ENCODE measurements at places on chromosomes 3 and 15.
A peak's percentile ranks its signal among the peaks of the same experiment; 100 is the strongest.

GRCh38 chr15:94233441-94233840, 2.1 kb downstream of the MCTP2 start:
- H3K36me3 ChIP-seq: no peaks in the 10 kb centered on the region
- DNase-seq: no peak
- no peaks in the 10 kb centered on the region for H3K4me1 ChIP-seq
- no peak overlapping the region for H3K27ac ChIP-seq
- no peaks in the 10 kb centered on the region for H3K27me3 ChIP-seq

GRCh38 chr15:96736384-96736783, 405.9 kb downstream of the NR2F2 start:
- no peak overlapping the region for H3K4me3 ChIP-seq
- no peak overlapping the region for H3K27ac ChIP-seq
- H3K4me1 ChIP-seq: no peaks in the 10 kb centered on the region
- H3K27me3 ChIP-seq: no peaks in the 10 kb centered on the region
- DNase-seq: no peak
- no peaks in the 10 kb centered on the region for H3K36me3 ChIP-seq

DNA sequence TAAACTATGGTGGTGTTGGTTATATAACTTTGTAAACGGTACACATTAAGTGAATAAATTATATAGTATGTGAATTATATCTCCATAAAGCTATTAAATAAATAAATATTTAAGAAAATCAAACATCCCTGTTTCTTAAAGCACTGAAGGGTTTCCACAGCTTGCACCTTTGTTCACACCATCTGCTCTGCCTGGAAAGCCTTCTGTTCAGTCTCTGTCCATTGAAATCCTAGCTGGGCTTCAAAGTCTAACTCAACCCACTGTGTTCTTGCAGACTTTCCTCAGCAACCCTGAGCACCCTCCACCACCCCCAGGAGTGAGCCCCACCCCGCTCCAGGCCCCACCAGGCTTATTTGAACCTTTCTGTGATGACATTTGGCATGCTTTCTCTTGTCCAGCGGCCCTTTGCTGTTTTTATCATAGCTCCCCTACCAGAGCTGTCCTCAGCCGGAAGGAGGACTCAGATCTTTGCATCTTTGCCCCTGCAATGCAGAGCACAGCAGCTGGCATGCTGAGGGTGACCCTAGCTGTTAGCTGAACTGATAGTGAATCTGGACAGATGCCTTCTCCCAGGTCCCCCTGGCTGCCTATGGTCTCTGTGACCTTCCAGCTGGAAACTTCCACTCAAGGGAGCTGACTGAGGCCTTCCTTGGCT, 105.2 kb downstream of the DAPK2 start:
- H3K27me3 ChIP-seq: no peaks in the 10 kb centered on the region
- no peak overlapping the region for H3K4me3 ChIP-seq
- H3K36me3 ChIP-seq: no peaks in the 10 kb centered on the region
- no peaks in the 10 kb centered on the region for H3K4me1 ChIP-seq
- no peak overlapping the region for H3K27ac ChIP-seq
- DNase-seq: no peak

GRCh38 chr3:76063019-76063418, 277.7 kb upstream of the ZNF717 start:
- no peaks in the 10 kb centered on the region for H3K27me3 ChIP-seq
- DNase-seq: no peak
- H3K4me1 ChIP-seq: no peaks in the 10 kb centered on the region
- no peaks in the 10 kb centered on the region for H3K36me3 ChIP-seq

DNA sequence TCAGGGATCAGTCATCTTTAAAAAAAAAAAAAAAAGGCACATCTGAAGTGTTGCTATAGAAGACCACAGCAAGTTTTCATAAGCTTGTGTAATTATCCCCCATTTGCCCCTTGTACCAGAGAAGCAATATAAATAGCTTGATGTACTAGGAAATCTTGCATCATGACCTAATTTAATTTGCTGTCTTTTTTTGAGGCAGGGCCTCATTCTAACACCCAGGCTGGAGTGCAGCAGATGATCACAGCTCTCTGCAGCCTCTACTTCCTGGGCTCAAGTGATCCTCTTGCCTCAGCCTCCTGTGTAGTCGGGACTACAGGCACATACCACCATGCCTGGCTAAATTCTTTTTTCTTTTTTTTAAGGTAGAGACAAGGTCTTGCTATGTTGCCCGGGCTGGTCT, 88.7 kb downstream of the ARIH1 start:
- no peak overlapping the region for H3K27ac ChIP-seq
- no peak overlapping the region for H3K4me3 ChIP-seq
- no peaks in the 10 kb centered on the region for H3K36me3 ChIP-seq

- H3K4me1 ChIP-seq: no peaks in the 10 kb centered on the region
- H3K36me3 ChIP-seq: no peaks in the 10 kb centered on the region
- H3K27ac ChIP-seq: no peak overlapping the region
Measured at GRCh38 chr3:111325160-111325718, 216.8 kb upstream of the CD96 start.

DNA sequence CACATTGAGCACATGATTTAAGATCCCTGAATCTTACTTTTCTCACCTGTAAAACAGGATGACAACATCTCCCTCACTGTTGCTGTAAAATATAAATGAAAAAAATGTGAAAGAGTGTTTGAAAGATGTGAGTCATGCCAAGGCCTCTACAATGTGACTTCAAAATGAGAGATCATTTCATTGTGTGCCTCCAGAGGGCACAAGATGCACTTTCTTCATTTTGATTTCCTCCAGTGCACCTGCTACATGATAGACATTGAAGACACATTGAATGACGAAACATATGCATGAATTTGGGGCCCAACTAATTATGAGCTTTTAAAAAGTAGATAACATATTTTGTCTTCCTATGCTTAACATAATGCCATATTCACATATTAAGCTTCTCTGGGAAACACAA, 170.3 kb downstream of the MOBP start:
- no peaks in the 10 kb centered on the region for H3K4me1 ChIP-seq
- H3K27me3 ChIP-seq: no peaks in the 10 kb centered on the region
- no peak for DNase-seq
- H3K36me3 ChIP-seq: no peaks in the 10 kb centered on the region

- no peak for DNase-seq
- H3K27ac ChIP-seq: peak overlapping the region; percentile 87
- H3K4me1 ChIP-seq: no peaks in the 10 kb centered on the region
- no peaks in the 10 kb centered on the region for H3K36me3 ChIP-seq
Measured at GRCh38 chr15:45023659-45024225, 747 bp downstream of the SORD start.

DNA sequence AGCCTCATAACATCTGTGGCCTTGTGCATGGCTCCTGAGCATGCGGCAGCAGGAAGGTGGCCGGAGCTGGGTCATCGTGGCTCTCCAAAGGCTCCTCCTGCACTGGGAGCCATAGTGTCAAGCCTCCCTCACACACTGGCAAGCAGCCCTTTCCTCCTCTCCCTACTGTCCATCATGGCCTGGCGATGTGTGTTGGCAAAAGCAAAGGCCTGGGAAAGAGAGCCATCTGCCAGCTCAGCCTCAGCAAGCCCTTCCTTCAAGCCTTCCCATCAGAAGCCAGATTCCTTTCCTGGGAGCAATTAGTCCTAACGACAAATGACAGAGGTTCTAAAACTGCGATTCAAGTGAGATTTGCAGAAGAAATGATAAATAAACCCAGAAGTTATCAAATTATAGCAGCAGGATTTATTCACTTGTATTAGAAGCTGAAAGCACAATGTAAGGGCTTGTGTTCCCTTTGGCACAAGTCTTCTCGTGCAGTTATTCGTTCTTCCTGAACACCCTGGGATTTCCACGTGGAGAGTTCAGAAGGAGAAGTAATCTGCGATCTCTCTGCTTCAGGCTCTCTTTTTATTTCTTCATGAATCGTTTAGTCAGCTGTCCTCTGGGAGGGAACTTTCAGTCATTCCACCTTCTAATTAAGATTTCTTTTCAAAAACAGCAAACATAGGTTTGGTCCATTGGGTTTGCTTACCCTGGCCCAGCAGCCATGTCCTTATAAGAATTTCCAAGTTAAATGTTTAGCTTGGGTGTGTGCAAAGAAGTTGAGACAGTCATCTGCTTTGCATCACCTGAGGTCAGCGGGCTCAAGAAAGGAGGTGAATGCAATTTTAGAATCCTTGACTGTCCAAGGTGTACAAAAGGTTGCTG, 110.3 kb upstream of the TMC3 start:
- H3K27me3 ChIP-seq: no peaks in the 10 kb centered on the region
- H3K4me1 ChIP-seq: no peaks in the 10 kb centered on the region
- no peak overlapping the region for H3K27ac ChIP-seq
- DNase-seq: no peak
- no peak overlapping the region for H3K4me3 ChIP-seq

DNA sequence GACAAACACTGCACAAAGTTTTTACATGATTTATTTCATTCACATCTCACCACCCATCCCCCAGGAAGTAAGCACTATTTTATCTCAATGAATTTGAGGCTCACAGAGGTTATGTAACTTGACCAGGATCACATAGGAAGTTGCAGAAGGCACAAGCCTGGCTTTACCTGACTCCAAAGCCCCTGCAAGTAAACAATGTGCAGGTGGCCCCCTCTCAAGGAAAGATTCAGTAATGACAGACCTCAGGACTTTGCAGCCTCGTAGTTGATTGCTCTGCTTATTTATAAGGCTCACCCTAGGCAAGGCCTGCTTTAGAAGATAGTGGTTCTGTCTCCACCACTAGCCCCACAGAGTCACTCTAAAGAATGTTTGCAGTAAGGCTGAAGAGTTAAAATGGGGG, 79.8 kb upstream of the MDFIC2 start:
- H3K4me1 ChIP-seq: no peaks in the 10 kb centered on the region
- no peaks in the 10 kb centered on the region for H3K36me3 ChIP-seq
- no peaks in the 10 kb centered on the region for H3K27me3 ChIP-seq
- no peak overlapping the region for H3K27ac ChIP-seq
- no peak overlapping the region for H3K4me3 ChIP-seq
- DNase-seq: no peak

DNA sequence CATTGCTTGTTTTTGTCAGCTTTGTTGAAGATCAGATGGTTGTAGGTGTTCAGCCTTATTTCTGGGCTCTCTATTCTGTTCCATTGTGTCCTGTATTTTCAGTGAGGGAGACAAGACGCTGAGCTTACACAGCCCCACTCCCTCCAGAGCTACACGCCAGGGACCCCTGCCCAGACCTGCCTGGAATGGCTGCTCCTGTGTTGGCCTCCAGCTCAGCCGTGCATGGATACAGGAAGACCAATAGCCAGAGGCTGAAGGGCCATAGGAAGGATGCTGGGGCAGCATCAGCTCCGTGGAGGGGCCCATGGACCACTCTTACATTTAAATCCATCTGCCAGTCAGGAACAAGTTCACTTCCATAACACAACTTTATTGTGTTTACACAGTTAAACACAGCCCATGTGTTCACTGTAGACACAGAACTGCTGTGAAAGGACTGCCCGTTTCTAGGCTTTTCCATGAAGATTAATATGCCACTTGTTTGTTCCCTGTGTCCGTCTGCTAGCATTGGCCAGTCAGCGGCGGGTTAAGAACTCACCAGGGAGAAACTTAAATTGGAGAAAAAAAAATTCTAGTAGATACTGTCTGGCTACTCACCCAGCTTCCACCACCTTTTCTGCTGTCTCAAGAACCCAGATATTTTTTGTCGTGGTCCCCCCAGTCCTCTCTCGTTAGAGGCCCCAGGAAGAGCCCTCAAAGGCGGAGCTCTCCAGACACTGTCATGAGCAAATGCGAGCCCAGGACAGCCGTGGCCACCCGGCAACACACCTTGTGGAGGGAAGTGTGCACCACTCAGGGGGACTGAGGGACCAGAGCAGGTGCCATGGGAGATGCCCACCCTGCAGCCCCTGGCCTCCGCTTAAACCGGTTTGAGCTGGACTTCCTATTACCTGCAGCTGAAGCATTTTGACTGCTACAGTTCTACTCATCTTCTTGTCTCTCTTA, 142.3 kb upstream of the MEF2A start:
- H3K36me3 ChIP-seq: no peaks in the 10 kb centered on the region
- no peaks in the 10 kb centered on the region for H3K4me1 ChIP-seq
- no peak for DNase-seq
- H3K27ac ChIP-seq: no peak overlapping the region
- H3K27me3 ChIP-seq: no peaks in the 10 kb centered on the region

DNA sequence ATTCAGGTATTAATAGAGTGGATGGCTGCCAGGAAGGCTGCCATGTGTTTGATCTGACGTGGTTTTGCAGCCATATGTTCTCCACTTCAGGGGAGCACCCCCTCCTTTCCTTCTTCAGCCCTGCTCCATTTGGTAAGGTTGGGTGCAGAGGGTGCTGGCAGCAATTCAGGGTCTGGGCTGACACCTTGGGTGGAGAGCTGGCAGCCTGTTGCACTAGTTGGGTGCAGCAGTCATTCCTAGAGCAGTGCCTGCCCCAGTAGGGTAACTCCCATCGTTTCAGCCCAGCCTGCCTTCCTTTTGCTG, 1.5 kb downstream of the TYRO3 start:
- no peak overlapping the region for H3K27ac ChIP-seq
- H3K36me3 ChIP-seq: no peaks in the 10 kb centered on the region
- H3K4me3 ChIP-seq: no peak overlapping the region
- no peaks in the 10 kb centered on the region for H3K27me3 ChIP-seq
- H3K4me1 ChIP-seq: no peaks in the 10 kb centered on the region

DNA sequence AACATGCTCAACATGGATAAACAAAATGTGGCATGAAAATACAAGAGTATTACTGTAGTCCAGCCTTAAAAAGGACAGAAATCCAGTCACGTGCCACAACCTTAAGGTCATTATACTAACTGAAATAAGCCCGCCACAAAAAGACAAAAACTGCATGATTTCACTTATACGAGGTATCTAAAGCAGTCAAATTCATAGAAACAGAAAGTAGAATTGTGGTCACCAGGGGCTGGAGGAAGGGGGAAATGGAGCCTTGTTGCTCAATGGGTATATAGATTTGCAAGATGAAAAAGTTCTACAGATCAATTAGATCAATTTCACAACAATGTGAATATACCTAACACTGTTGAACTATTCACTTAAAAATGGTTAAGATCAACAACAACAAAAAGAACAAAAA, 7.4 kb downstream of the GLB1 start:
- no peaks in the 10 kb centered on the region for H3K36me3 ChIP-seq
- no peak for DNase-seq
- H3K27me3 ChIP-seq: no peaks in the 10 kb centered on the region
- H3K27ac ChIP-seq: no peak overlapping the region

DNA sequence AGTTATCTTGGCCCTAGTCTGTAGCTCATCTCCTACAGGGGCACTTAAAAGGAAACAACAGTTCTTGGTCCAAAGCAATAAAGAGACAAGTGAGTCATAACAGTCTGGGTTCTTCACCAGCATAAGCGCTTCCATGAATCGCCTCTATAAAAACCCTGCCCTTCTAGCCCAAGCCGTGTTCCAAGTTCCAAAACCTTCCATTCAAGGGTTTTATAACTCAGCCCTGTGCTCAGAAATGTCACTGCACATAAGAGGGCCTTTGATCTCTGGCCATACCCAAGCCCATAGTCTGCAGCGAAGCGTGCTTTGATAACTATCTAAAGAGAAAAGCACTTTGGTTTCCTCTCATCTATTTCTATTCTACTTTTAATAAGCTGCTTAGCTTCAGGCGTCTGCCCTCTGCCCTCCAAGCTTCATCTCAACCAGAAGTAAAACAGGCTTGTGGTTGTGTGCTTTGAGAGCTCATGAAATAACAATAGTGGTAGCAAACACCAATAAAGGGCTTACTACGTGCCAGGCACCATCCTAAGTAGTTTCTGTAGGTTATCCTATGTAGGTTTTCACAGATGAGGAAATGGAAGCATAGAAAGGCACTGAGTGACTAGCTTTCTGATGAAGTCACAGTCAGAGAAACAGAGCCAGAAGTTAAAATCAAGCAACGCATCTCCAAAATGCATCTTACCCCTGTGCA, 64.0 kb upstream of the AKAP13 start:
- H3K4me1 ChIP-seq: no peaks in the 10 kb centered on the region
- H3K36me3 ChIP-seq: no peaks in the 10 kb centered on the region
- no peak overlapping the region for H3K27ac ChIP-seq
- H3K27me3 ChIP-seq: no peaks in the 10 kb centered on the region
- no peak for DNase-seq
- no peak overlapping the region for H3K4me3 ChIP-seq
